ENCODE measurements at places on chromosomes 2 and 18. TPM values are rescaled to one million over a fixed set of nuclear protein-coding genes. Genes with fewer than 3 reads are reported as not detected.

The TWIST2 gene
- total RNA-seq = 14.7 TPM

The CCNT2 gene
- 10.6 TPM for total RNA-seq

The CFAP65 gene
- not detected for total RNA-seq

The UNC80 gene
- not detected for total RNA-seq

The CYBRD1 gene
- total RNA-seq = 9.6 TPM

The DUSP19 gene
- 0.98 TPM for total RNA-seq

The CDCA7 gene
- 32.7 TPM for total RNA-seq

The SLC5A7 gene
- total RNA-seq = not detected
